LHCN-M2 (cell line): ENCODE measurements at places on chromosomes 2 and 18.
A peak's percentile ranks its signal among the peaks of the same experiment; 100 is the strongest.

- DNase-seq: no peak
Measured at GRCh38 chr2:152473151-152473857, 138.3 kb downstream of the FMNL2 start.

GRCh38 chr2:134711692-134712091 lies 7.1 kb downstream of the TMEM163 start:
- no peak for DNase-seq

- DNase-seq: peak; percentile 60
Measured at GRCh38 chr2:27191070-27191829, 20.6 kb upstream of the ATRAID start.

DNA sequence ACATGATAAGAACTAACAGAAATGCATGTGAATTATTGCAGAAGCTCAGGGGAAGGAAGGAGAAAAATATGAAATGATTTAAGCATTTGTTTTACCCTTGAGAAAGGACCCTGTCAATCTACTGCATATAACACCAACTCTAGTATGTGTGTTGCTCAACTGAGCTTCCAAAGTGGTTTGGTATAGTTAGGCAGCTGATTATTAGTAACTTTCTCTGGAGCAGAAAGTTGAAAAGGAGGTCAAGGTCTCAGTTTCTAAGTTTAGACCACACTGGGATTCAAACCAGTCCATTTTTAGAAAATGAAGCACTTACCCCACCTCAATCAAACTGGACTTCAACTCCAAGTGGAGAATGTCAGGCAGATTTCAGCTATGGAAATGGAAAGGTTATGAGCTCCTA lies 123.3 kb upstream of the CDC42EP3 start:
- DNase-seq: no peak

DNA sequence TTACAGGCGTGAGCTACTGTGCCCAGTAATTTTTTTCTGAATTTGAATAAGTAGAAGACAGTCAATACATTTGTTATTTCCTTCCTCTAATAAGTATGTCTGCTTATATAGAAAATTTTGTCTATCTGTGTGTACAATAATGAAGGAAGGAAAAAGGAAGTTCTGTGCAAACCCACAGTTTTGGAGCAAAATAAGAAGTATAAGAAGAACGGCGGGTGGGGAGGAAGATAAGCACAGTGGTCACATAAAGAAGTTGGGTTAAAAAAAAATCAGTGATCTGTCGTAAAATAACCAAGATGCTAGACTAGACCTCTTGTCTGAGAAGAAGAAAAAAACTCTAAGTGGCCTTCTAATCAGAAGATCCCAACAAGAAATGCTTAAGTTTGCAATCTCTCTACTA lies 20.2 kb downstream of the MGAT4A start:
- no peak for DNase-seq

- peak; percentile 60 for DNase-seq
Measured at GRCh38 chr2:229714736-229715541, 584 bp upstream of the DNER start.

DNA sequence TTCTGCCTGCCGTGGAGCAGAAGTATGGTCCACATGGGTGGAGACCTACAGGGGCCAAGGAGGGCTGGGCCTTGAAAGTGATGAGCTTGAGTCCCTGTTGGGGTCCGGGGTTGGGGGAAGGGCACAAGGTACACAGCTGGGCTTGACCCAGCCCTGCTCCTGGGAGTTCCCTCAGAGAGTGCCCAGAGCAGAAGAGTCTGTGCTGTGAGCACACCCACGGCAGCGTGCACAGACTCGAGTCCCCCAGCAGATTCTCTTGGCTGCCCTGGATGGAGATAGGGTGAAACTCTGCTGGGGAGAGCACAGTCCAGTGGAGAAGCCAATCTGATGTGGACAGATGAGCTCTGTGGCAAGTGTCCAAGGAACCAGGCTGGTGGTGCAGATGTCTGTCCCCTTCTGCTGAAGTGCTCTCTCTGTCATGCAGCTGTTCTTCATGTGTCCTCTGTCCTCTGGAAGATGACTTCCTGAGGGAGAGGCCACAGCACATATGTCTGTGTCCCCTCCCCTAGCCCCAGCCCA lies 27.5 kb downstream of the INPP4A start:
- peak; percentile 15 for DNase-seq

DNA sequence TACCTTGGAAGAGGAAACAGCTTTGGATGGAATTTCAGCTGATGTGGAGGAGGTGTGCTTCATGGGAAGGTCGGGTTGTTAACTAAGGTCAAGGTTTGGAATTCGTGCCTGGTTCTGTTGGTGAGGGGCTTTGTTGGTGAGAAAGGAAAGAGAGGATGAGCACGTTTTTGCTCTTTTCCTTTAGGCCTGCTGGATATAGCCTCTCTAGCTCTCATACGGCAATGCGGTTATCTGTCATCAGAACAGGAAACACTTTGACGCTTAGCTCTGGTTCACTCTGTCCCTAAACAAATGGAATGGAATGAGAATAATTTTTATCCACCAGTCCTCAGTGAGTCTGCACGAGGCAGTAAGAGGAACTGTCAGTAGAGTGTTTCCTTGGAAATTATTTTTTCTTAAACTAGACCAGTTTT lies 169.7 kb upstream of the NOSTRIN start:
- DNase-seq: no peak

DNA sequence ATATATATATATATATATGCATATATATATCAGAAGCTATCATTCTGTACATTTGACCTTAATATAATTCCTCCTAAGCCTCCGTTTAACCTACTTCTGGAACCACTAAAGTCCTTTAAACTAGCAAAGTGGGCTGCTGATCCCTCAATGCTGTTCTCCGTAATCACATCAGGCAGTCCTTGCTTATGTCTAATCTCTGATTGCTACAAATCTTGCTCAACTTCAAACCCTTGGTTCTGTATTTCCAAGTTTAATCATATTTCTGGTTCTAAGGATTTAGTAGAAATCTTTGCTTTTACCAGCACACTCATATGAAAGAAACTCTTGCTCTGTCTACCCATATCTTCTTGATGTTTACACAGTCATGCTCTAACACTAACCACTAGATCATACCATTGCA lies 91.5 kb upstream of the GALNT13 start:
- no peak for DNase-seq

- DNase-seq: no peak
Measured at GRCh38 chr18:25145731-25146511, 206.0 kb downstream of the ZNF521 start.

DNA sequence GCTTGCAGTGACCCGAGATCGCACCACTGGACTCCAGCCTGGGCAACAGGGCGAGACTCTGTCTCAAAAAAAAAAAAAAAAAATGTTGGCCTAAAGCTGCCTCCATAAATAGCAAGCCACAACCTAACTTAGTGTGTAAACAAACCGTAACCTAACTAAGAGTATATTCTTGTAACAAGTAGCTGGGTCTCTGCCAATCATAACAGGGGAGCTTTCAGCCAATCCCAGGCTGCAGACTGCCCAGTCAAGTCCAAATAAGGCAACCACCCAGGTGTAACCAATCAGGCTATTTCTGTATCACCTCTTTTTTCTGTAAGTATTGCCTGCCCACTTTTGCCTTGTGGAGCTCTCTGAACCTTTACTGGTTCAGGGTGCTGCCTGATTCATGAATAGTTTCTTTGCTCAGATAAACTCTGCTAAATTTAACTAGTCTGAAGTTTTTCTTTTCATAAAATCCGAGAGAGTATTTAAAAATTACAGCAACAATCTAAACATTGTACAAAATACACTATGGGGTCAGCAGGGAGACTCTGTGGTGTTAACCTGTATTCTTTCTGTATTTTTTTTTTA lies 4.5 kb downstream of the PSTPIP2 start:
- DNase-seq: peak; percentile 38

DNA sequence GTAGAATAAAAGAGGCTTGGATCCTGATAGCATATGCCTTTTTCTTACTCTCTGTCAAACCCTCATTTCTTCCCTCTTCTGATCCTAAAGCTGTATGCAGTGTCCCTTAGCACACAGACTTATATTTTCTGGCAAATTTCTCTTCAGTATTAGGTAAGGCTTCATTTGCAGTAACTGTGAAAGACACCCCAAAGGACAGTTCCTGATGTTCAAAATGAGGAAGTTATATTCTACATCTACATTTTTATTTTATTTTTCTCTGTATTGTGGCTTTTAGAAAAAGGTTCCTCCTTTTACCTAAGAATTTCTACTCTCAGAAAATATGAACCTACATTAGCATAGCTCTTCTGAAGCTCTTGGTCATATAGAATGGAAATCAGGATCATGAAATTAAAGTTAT lies 261.7 kb downstream of the PDE11A start:
- DNase-seq: no peak

- DNase-seq: no peak
Measured at GRCh38 chr2:164700390-164700789, 79.1 kb upstream of the GRB14 start.

DNA sequence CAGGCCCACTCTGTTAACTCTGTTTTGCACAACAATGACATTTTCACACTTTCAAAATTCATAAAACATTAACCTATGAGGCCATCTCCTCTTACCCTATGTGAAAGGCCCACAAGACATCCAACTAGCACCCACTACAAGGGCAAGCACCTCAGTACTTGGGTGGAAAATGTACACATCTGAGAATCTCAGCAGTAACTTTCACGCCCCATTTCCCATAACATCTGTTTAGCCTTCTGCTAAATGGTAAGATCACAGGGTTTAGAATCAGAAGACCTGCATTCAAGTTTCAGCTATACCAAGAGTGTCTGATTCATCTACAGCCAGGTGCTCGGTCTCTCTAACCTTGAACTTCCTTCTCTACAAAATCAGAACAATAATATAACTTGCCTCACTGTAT lies 89.2 kb downstream of the SP100 start:
- DNase-seq: no peak

- no peak for DNase-seq
Measured at GRCh38 chr2:206239157-206239556, 35.3 kb upstream of the ZDBF2 start.

DNA sequence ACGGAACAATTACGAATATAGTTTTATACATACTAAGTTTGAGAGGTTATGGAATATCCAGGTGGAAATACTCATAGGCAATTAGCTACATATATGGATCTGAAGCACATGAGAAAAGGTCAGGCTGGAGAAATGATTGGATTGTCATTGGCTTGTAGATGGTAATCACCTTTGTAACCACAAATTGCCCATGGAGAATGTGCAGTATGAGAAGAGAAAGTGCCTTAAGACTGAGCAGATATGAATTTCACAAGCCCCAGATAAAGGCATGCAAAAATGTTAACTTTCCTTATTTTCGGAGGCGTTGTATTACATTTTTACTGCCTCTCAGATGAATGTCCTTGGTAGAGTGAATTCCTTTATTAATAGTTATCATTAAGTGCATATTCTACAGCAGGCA lies 33.1 kb upstream of the ACVR1C start:
- DNase-seq: no peak

DNA sequence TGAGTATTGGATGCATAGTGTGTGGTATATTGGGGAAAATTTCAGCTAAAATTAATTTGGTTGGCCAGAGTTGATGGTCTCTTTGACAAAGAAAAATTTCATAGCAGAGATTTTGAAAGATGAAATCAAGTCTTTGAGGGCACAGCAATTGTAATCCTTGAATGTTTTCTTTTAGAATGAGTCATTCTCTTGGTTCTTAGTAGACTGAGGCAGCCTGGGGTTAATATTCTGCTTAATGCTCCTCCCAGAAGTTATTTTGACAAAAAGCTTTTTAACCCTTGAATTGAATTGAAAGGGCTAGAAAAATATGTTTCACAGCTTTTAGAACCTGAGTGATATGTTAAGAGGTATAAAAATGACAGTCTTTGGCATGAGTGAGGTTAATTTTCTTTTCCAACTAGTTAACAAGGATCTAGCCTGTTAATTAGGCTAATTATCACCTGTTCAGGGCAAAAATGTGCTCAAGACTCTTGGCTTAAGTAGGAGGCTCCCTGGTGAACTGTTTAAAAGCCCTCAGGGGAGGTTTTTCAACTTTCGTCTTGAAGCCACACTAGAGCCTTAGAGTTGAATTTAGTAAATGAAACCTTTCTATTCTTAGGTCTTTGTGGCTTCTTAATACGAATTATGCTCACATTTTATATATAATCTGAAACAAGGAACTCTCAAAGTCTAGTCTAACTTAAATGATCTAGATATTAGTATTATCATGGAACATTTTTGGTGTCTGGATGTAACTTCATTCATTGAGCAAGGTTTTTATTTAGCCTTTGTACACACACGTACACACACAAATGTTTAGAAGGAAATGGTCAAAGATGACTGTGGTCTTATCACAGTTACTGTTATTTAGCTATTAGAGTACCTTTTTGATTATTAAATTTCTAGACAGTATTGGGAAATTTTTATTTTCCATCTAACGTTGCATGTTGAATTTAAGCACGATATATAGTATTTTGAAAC lies 272.5 kb downstream of the ZNF407 start:
- peak; percentile 26 for DNase-seq

DNA sequence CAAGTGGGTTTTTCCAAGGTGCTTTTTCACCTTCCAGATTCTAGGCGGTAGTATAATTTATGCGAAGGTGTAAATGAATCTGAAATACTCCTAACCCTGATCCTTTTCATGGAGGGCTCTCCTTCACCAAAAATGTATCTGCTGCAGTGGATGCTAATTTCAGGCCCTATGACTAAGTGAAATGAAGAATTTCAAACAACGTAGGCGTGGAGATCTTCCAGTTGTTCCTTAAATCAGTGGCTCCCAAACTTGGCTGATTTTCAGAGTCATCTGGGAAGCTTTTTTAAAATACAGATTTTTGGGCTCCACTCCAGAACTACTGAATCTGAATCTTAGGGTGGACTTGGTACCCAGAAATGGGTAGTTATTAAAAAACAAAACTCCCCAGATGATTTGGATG lies 5.5 kb downstream of the GCKR start:
- peak; percentile 62 for DNase-seq

GRCh38 chr2:239898292-239898925 lies 126.7 kb downstream of the NDUFA10 start:
- DNase-seq: no peak
